Fibroblast of gingiva (primary cell): ENCODE measurements at places on chromosomes 7 and 10.

DNA sequence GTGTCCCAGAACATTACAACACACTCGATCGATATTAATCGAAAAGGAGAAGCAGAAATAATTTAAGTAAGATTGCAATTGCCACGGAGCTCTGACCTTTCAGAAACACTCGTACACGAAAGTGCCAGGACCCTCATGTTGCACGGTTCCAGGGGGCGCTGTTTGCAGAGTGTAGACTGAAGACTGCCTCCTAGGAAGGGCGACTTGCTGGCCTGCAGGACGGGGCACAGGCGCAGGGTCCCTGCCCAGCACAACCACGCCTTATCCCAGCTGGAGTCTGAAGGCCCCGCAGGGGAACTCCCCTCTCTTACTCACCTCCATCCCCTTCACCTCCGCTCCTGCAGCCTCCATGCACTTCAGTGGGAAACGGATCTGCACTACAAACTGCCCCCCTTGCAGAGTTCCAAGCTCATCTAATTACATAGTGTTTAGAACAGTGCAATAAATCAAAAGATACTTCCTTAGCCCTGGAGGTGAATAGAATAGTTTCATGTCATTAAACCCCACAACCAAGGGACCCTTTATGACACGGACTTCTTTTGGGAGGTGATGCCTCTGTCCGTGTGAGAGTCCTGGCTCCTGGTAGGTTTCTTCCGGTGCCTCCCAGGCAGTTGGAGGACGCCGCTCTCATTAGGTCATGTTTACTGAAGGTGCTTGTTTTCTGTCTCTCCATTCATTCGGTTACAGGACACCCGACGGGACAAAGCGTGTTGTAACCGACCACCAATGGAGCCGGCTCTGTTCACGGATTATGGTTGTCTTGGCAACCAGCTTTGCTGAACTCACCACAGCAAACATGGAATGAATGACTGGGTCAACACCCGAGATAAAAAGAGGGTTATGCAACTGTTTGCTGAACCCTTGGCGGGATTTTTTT, 262.2 kb downstream of the BAMBI start:
- DNase-seq, result no peak

GRCh38 chr7:151316896-151317295, 24.7 kb upstream of the NUB1 start:
- DNase-seq, result no peak

- DNase-seq, result peak; percentile 47
These were observed 1.8 kb downstream of the SEMA3C start for GRCh38 chr7:80916770-80917741.

- DNase-seq, result peak; percentile 48
These were observed 37.9 kb downstream of the ADAM12 start for GRCh38 chr10:126350216-126350992.

DNA sequence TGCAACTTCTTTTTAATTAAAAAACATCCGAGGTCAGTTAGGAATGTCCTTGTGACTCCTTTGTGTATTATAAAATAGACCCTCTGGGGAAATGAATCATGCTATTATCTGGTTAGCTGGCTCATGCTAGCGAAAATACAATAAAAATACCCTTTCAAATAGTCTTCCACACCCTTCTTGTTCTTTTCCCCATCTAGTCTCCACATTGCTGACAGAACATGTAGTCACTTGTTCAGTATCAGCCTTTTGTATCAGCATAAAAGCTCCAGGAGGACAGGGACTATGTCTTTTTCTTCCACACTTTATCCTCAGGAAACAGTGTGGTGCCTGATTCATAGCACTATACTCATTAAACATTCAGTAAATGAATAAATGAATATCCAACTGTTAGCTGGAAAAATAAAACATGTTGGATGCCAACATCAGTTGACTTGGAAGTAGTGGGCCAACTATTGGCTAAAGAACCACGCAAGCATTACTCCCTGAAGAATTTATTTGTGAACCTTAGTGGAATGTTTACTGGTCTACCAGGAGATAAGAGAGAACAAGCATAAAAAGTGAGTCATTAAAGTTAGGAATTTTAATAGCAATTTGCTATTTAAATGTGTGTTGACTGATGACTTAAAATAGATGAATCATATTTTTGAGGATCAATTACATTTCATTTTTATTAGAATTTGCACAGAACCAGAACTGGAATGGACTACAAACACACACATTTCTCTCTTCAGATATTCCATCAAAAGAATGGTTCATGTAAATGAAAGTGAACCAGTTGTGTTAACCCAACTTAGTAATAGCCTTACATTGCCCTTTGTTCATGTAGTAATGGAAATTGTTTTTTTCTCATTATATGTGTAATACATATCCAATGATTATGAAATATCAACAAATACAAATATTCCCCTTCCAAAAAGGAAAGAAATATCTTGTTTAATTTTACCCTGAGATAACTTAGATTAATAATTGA, 129.6 kb downstream of the DKK1 start:
- DNase-seq, result peak; percentile 87

- peak; percentile 32 for DNase-seq
These were observed 220.2 kb downstream of the JAZF1 start for GRCh38 chr7:27960415-27960814.

DNA sequence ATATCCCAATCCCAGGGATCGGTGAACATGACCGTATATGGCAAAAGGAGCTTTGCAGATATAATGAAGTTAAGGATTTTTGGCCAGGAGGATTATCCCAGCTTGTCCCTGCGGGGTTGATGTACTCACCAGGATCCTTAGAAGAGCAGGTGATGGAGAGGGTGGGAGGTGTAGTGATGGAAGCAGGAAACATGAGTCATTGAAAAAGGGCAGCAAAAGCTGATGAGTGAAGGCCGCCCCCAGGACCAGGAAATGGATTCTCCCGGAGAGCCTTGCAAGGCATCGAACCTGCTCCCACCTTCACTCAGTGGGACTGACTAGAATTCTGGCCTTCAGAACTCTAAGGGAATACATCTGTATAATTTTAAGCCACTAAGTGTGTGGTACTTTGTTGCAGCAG, 5.2 kb upstream of the NUPR2 start:
- DNase-seq, result no peak

GRCh38 chr7:133824132-133824531, 303.0 kb upstream of the LRGUK start:
- no peak for DNase-seq

- no peak for DNase-seq
These were observed 441.3 kb upstream of the MKI67 start for GRCh38 chr10:128567551-128567950.

DNA sequence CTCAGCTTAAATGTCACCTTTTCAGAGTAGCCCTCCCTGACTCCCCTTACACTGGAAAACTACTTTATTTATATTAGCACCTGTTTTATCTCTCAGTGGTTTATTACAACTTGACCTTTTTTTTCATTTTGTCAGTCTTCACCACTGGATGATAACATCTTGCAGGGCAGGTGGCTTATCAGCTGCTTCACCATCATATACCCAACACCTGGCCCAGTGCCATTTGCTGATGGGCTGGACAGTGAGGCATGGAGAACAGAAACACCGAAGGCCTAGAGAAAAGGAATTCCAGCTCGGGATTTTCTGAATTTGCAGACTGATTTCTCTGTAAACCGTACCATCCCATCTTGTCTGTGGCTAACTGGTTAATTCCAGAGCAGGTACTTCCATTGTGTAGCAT, 48.5 kb downstream of the SORCS3 start:
- DNase-seq, result no peak

DNA sequence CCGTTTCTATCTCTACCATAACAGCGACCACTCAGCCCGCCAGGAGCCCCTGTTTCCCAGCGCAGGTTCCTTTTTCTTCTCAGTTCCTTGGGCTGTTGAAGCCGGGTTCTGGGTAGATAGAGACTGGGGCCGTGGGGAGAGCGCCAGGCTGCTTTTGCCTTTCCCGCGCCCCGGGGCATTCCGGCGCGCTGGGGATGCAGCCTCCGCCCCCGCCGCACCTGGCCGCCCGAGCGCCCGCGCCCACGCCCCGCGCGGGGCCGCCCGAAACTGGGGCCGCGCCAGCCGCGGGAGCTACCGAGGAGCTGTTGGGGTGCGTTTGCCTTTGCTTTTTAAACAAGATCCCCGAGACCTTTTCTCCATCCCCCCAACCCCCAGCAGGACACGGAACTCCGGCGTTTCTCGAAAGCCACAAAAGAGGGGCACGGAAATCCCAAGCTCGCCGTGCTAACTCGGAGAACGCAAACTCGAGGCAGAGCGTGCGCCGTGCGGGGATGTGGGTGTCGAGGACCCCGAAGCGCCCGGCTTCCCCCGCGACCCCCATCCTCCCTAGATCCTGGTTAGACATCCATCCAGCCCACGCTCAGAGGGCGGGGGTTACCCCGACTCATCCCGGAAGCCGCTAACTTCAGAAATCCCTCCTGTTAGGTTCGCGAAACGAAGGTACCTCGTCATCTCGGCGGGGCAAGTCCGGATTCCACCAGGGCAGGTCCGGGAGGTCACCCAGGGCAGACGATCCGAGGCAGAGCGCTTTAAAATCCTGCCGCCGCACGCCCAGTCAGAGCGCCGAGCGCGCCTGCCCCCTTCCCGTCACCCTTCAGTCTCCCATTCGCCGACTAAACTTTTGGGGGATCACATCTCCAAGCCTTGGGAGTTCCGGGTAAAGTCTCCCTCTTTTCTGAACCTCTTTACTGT, 1.0 kb downstream of the GRM8 start:
- no peak for DNase-seq
